Tongue (tissue), 3 donors: ENCODE measurements at places on chromosomes 2 and 18. TPM values are rescaled to one million over a fixed set of nuclear protein-coding genes. Genes with fewer than 3 reads are reported as not detected.
A peak's percentile ranks its signal among the peaks of the same experiment; 100 is the strongest.

Gene GNAL
- total RNA-seq = 3.9 TPM

Gene SKA1
- 2.6 TPM for total RNA-seq

Gene C2orf78
- total RNA-seq = not detected

DNA sequence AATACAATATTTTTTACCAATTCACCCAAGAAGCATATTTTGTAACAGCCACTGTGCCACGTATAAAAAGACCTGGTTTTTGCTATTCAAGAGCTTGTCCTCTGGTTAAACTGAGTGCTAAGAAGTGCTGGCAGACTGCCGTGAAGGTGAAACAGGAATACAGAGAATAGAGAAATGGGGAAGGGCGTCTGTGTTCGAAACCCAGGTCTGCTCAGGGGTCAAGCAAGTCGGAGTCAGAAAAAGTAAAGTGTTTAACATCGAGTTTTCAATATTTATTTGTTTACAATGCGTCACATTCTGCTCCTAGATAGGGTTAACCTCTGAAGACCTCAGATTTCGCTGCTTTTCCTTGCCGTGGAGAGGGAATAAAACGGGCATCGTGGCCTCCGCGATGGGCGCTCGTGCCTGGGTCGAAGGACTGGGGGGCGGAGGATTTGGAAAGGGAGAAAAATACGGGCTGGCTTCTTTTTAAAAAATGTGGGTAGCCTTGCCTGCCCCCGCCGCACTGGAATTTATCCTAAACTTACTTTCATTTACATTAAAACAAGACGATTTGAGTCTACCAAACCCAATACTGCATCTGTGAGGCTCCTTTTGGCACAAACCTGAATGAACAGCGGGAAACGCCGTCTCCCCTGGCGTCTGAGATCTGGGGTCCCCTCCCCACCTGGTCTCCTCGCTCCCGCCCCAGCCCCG is 1.1 kb upstream of the SNTG2 start:
- no peak for DNase-seq

DNA sequence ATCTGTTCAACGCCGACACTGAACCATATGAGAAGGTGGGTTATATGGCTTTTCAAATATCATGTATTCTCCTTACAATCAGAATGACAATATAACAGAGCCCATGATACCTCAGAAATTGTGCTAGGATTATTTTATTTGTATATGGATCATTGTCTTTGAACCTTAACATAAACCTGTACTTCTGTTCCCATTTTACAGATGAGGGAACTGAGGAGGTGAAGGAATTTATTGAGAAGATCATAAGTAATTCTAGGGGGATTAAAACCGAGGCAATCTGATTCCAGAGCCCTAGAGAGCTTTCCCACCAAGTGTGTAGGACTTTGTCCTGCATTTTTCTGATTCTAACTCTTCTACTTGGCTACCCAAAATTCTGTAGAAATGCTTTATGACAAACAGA is 279.8 kb upstream of the FANCL start:
- no peak for DNase-seq

- peak; percentile 71 for DNase-seq
These were observed 6.5 kb upstream of the WNT6 start for GRCh38 chr2:218852911-218853667.
